ENCODE measurements at places on chromosomes 2 and 18. TPM values are rescaled to one million over a fixed set of nuclear protein-coding genes. Genes with fewer than 3 reads are reported as not detected.

DNA sequence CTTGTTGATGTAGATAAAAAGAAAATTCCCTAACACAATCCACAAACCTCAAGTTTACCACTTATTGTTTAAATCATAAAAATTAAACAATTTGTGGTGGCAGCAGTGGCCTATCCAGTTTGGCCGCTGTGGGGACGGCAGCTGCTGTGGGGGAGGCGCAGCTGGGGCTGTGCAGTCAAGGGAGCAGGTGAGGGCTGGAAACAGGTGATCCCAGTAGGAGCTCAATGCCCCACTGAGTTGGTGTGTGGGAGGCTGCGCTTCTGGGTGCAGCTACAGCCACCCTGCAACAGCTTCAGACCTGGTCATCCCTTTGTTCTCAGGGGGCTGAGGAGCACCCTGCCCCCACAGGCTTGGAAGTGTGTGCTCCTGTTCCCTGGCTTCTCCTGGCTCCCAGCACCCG, 266.0 kb upstream of the FSIP2 start:
- DNase-seq, result no peak
- no peaks in the 10 kb centered on the region for H3K4me1 ChIP-seq
- H3K4me3 ChIP-seq, result no peak overlapping the region
- no peaks in the 10 kb centered on the region for H3K36me3 ChIP-seq

DNA sequence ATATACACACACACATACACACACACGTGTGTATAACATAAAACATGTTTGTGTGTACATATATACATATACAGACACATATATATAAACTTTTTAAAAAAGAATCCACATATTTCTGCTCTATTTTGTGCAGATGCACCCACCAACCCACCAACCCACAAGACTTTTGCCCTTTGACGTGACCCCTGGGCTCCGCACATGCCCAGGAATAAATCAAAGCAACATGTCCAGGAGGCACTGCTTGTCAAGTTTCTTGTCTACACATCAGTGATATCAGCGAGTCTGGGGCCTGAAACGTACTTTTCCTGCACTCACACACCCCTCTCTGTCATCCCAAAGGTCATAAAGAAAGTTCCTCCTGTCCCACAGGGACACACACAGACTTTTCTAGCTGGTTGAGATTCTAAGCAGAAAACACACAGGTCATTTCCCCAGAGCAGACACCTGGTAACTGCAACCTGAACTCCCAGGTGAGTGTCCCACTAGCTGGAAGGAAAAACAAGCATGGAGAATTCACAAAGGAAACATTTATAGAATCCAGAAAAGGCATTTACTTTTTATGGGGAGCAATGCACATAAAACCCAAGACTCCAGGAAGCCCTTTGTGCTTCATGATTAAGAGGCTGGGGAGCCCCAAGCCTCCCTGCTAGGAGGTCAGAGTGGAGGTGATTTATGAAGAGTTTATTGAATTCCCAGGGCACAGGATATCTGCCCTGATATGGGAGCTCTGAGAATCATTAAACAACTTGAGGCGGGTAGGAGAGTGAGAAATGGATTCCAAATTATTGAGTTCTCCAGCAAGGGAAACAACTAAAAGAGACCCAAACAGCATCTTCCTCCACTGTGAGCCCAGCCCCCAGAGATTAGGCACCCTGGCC, 211.6 kb downstream of the MGAT5 start:
- H3K27me3 ChIP-seq, result no peaks in the 10 kb centered on the region
- DNase-seq, result no peak
- no peak overlapping the region for H3K4me3 ChIP-seq

DNA sequence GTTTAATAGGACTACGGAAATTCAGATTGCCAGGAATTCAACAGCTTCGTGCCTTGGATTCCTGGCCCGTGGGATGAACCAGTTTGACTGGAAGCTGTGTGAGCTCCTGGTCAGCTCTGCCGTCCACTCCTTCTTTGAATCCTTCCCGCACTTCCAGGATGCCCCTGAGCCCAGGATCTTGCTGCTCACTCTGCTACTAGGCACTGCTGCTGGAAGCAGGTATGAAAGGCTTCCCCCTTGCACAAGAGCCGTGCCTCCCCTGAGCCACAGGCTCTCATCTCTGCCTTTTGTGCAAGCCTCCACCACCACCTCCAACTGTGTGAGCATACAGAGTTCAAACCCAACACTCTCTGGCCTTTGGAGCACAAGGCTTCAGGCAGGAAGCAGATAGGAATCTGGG, 34.9 kb downstream of the EN1 start:
- H3K4me1 ChIP-seq, result no peaks in the 10 kb centered on the region
- H3K27me3 ChIP-seq, result no peaks in the 10 kb centered on the region
- H3K36me3 ChIP-seq, result no peaks in the 10 kb centered on the region
- no peak overlapping the region for H3K4me3 ChIP-seq
- no peak for DNase-seq

DNA sequence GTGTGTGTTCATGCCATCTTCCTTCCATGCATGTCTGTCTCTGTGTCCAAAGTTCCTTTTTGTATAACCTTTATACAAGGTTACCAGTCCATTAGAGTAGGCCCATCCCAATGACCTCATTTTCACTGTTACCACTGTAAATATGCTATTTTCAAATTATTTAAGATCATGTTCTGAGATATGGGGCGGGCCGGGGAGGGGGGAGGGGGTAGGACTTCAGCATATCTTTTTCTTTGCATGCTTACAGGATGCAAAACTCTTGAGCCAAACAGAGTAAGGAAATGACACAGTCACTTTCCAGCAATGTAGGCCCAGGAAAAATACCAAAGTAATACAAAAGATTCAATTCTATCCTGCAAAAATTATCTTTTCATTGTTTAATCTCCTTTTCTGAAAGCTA, 124.1 kb upstream of the HNRNPA3 start:
- no peaks in the 10 kb centered on the region for H3K4me1 ChIP-seq
- H3K4me3 ChIP-seq, result no peak overlapping the region
- H3K27me3 ChIP-seq, result no peaks in the 10 kb centered on the region
- no peaks in the 10 kb centered on the region for H3K36me3 ChIP-seq
- H3K27ac ChIP-seq, result no peak overlapping the region
- DNase-seq, result no peak

GCC2 gene
- 23.6 TPM for total RNA-seq

Data from fibroblast of lung (primary cell).